Activated CD4-positive, alpha-beta T cell treated with anti-CD3 and anti-CD28 coated beads for 48 hours (primary cell): ENCODE measurements at places on chromosomes 6 and 20.

DNA sequence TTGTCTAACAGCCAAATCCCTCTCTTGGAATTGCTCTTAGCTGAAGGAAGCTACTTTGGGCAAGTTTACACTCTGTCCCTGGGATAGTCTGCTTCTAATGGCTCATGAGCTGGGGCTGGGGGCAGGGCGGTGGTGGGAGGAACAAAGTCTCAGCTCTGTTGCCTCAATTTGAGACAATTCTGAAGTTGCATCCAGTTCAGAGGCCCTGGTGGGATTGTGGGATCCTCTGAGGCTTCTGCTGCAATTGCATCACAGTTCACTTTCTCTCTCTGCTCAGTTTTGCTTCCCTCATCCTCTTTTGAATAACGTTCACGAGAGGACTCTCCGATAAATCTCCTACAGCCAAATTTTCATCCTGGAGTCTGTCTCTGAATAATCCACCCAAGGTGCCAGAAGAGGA is 440.6 kb upstream of the SLC35B3 start:
- no peak for DNase-seq

GRCh38 chr6:159960485-159960884 is 8.4 kb upstream of the IGF2R start:
- no peak for DNase-seq

GRCh38 chr20:45918182-45918737 is 6.3 kb upstream of the PLTP start:
- no peak for DNase-seq

GRCh38 chr20:4225745-4226144 is 210.4 kb upstream of the RNF24 start:
- no peak for DNase-seq

DNA sequence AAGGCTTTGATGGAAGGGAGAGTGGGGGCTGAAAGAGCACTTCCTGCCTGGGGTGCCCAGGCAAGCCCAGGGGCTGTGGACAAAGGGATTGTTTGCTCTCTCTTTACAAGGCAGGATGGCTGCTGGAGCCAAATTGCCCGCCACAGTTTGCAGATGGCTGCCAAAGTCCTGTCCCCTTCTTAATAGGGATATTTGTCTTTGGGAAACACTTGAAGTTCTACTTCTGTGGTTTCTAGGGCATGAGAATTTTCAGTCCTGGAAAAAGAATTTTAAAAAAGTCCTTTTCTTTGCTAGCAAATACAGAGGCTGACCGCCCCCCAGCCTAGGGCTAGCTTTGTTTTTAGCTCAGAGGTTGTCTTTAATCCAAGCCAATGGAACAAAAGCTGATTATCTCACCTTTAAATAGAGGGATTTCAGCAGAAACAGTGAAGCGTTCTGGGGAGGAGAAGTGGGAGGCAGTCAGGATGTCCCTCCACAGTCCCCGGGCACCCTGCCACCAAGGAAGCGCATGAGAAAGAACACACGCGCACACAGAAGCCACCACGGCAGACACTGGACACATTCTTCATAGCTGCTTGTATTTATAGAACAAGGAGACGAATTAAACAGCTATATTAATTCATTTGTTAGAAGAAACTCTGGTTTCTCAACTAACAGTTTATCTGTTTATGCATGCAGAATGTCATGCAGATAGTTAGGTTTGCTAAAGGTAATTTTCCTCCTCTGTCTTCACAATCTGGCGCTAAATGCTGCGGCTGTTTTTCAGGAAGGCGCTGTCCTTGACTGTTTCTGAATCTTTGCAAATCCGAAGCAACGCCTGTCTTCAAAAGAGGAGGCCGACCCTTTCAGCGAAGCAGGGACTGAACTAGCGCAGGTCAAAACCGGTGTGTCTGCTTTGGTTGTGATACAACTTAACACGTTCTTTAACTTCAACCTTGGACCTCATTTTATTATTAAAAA is 736.9 kb downstream of the QKI start:
- DNase-seq: no peak

DNA sequence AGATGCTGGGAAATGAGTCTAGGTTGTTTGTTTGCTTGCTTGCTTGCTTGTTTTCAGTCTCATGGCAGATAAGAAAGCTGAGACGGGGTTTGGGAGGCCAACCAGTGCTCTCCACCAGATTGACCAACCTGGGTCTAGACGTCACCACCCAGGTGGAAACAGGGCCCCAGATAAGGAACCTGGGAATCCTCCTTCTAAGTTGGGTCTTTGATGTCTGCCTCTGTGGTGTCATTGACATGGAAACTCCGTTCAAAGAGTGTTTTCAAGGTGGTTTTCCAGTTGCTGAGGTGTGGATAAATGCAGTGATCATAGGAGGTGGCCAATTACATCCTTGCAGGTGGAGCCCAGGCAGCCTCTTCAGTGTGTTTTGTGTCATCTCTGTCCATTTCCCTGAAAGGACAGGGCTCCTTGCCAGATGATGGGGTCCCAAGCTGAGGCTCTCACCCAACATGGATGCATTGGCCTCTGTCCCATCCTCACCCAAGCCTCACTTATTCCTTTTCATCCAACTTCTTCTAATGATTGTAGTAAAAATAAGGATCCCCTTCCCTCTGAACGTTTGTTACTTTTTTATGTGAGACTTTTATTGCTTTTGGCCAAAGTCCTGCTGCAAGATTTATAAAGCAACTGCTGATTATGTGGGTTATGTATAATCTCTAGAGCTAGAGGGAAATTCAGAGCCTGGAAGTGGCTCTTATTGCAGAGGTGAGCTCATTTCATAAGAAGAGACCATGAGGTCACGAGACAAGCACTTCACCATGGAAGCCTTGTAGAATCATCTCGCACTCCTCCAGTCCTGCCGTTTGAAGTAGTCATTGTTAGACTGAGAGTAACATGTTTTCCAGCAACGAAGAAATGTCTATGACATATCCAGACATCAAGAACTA is 32.0 kb upstream of the SYNDIG1 start:
- no peak for DNase-seq

DNA sequence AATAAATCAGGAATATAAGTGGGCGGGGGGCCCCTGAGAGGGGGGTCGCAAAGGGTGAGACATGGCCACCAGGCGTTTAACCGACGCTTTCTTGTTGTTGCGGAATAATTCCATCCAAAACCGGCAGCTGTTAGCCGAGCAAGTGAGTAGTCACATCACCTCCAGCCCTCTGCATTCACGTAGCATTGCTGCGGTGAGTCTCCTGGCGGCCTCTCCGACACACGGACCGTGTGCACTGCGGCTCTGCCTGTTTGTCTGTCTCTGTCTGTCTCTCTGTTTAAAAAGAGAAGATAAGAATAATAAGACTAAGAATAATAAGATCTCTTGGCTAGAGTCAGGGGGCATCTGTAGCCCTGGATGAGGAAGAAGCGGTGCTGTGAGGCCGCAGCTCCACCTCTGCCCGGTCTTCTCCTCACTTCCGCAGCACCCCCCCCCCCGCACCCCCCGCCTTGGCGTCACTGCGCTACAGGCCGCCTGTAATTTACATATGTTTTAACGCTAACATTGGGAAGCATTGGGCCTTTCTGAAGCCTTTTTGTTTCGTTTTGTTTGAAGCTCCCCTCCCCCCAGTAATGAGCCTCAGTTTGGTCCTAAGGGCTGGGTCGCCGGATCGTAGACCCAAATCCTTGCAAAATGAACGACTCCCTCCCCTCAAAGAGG is 993 bp downstream of the STX16 start:
- peak; percentile 65 for DNase-seq

GRCh38 chr6:57190140-57190539 is 18.0 kb downstream of the BAG2 start:
- DNase-seq: no peak

- DNase-seq: no peak
These were observed 317.3 kb downstream of the TAF4 start for GRCh38 chr20:61748376-61748775.

GRCh38 chr20:36344517-36345132 is 38.5 kb downstream of the DLGAP4 start:
- peak; percentile 31 for DNase-seq

DNA sequence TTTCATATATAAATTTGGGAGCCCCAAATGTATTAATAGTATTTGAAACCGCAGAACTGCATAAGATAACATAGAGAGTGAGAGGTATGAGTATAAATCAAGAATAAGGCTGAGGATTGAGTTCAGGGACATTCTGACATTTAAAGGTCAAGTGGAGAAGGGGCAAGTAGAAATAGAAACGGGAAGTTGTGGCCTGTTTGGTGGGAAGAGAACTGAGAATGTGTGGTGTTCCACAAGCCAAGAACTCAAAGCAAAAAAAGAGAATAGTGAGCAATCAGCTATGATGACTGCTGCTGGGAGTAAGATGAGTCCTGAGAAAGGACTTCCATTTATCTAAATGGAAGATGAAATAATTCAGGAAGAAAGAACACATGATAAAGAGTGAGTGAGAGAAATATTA is 418.4 kb downstream of the CD109 start:
- DNase-seq: no peak

GRCh38 chr6:14100138-14100537 is 17.4 kb upstream of the CD83 start:
- DNase-seq: no peak

GRCh38 chr20:54199721-54200176 is 8.1 kb upstream of the PFDN4 start:
- DNase-seq: peak; percentile 80

GRCh38 chr6:168088161-168089053 is 9.4 kb upstream of the FRMD1 start:
- DNase-seq: no peak

DNA sequence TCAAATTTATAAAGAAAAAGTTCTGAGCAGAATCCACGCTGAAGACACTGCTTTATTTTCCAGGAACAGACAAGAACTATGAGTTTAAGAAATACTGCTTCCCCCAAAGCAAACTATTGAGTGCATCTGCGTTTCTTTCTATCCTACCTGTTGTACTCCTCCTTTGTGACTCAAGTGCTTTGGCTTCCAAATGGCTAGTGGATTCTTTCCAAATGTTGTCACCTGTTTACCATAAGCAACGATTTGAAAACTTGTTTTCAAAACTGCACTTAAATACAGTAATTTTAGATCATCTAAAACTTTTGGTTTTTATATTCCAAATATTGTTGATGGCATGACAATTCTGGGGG is 9.5 kb downstream of the PXDC1 start:
- no peak for DNase-seq

DNA sequence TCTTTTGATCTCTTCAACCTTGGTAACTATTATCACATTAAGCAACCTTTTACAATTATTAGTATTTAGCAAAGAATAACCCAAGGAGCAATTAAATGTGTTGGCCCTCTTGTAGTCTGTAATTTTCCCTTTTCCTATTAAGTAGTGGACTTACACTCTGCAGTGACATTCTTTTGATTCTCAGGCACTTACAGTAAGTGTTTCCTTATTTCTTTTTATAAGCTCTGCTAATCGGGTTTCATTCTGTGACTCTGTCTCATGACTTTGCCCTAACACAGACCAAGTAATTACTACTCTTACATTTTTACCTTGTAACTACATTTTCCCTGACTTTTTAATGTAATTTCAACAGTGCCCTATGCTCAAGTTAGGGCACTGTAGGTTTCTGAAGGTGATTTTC is 104.0 kb upstream of the EPHA7 start:
- no peak for DNase-seq

DNA sequence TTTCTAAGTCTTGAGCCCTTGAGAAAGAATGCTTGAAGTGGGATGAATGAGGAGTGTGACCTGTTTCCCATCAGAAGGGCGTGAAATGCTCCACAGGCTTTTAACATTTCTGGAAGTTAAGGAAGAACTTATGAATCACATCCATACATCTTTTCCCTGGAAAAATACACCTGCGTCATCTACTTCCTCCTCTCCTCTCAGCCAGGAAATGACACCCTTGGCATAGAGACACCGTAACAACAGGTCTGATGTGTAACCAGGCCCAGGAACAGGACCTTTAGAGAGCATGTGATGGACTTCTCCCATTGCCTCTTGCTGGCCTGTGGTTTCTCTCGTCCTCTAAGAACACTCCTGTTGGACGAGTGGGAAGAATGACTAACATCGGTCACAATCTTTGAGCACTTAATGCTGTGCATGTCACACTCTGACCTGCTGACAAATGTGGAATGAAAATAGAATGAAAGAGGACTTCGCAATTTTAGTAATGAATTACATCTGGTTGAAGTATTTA is 28.5 kb upstream of the CITED2 start:
- DNase-seq: no peak

GRCh38 chr6:36116066-36116864 is 14.0 kb upstream of the MAPK13 start:
- no peak for DNase-seq

GRCh38 chr6:83827050-83827449 is 26.1 kb upstream of the RIPPLY2 start:
- no peak for DNase-seq

GRCh38 chr6:17490724-17491123 is 97.3 kb downstream of the CAP2 start:
- no peak for DNase-seq

- no peak for DNase-seq
These were observed 120.7 kb downstream of the ZFAND3 start for GRCh38 chr6:37940074-37940847.

- no peak for DNase-seq
These were observed 615.5 kb upstream of the AGPAT4 start for GRCh38 chr6:161889324-161889723.

DNA sequence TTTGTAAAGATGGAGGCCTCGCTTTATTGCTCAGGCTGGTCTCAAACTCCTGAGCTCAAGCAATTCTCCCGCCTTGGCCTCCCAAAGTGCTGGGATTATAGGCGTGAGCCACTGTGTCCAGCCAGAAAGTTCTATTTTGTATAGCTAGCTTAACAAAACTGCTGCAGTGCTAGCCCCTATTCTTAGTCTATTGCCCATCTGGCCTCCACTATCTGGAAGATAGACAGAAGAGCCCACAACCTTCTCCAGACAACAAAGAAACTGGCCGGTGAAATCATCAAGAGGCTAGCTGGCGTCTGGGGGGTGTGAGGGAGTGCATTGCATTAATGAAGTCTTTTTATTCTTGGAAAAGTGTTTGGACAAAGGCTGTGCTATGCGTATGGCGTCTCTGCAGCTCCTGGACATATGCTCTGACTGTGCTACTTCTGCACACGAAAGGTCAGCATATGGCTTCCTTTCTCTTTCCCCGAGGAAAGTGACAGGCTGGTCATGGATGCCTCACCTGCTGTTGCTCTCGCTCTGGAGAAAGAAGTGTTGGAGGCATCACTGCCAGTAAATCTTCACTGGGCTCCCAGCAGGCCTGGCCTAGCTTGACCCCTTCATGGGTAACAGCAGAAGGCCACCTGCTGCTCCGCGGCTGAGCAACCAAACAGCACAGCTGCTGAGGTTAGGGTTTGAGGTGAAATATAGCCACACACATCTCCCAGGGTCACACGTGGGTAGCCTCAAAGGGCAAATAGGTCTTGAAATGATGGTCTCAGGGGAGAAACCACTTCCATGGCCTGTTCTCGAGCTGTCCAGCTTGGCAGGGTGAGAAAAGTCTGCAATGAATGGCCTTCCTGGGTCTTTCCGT is 95.1 kb upstream of the IYD start:
- DNase-seq: no peak
